ENCODE measurements at places on chromosomes 6 and 20. TPM values are rescaled to one million over a fixed set of nuclear protein-coding genes. Genes with fewer than 3 reads are reported as not detected.

GRCh38 chr6:109653264-109653663 lies 37.7 kb downstream of the AK9 start:
- no peak for DNase-seq

GRCh38 chr6:20331625-20332024 lies 70.1 kb upstream of the E2F3 start:
- no peak for DNase-seq

- DNase-seq: no peak
Measured at GRCh38 chr20:3901706-3902440, 12.7 kb downstream of the PANK2 start.

Gene RIPPLY2
- total RNA-seq: 0.66 TPM

GRCh38 chr20:50920997-50921396 lies 10.2 kb downstream of the ADNP start:
- DNase-seq: no peak

- no peak for DNase-seq
Measured at GRCh38 chr6:2881423-2881822, 21.7 kb downstream of the SERPINB9 start.

Gene ERVFRD-1
- not detected for total RNA-seq

Gene GSTA3
- not detected for total RNA-seq

- no peak for DNase-seq
Measured at GRCh38 chr6:35893246-35893645, 27.7 kb downstream of the SRPK1 start.

DNA sequence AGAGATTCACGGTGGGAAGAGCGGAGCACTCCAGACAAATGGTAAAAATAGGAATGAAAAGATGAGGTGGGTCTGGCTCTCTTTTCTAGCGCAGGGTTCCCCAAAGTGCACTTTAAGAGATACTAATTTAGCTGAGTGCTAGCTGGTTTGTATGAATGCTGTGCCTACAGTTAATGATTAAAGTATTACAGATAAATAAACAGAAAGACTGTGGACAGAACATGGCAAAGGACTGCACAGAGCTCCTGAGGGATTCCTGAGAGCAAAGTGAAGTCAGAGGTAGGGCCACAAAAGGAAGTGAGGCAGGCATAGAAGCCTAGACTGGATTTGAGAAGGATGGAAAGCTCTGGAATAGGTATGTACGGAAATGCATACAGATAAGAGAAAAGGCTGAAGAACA lies 114.5 kb downstream of the INSM1 start:
- no peak for DNase-seq

- no peak for DNase-seq
Measured at GRCh38 chr6:1893470-1894130, 283.9 kb downstream of the FOXC1 start.

DNA sequence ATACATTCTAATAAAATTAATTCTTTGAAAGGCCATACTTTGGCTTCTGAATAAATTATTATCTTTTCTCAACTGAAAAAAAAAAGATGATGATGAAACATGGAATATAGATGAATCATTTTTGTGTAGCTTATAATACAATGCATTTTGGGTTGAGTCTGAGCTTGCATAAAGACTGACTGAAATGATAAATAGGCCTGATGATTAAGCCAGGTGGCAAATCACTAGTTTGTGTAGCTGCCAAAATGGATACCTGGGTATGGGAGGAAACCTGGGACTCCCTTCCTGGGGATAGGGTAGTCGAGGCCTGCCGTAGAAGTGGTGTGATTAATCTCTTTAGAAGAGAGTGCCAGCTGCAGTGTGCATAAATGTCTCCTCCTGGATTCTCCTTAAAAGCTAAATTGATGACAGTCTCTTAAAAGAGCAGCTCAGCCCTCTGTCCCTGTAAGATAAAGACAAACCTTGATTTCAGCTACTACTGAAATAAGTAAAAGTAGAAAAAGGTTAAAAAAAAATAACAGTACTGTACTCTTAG lies 275.1 kb downstream of the GRIK2 start:
- DNase-seq: no peak

Gene SMIM29
- 13.9 TPM for total RNA-seq

- DNase-seq: no peak
Measured at GRCh38 chr6:11282245-11282644, 49.8 kb upstream of the NEDD9 start.

Gene SLC22A3
- not detected for total RNA-seq

DNA sequence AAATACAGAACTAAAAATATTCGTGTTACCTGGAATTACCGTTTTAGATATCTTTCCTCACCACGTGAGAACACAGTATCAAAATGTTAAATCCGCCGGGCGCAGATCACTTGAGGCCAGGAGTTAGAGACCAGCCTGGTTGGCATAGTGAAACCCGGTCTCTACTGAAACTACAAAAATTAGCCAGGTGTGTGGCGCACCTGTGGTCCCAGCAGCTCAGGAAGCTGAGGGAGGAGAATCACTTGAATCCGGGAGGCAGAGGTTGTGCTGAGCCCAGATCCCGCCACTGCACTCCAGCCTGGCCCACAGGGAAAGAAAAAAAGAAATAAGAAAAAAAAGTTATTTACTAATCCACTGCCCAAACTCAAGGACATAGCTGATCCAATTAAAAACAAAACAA lies 4.8 kb upstream of the DDX43 start:
- no peak for DNase-seq

DNA sequence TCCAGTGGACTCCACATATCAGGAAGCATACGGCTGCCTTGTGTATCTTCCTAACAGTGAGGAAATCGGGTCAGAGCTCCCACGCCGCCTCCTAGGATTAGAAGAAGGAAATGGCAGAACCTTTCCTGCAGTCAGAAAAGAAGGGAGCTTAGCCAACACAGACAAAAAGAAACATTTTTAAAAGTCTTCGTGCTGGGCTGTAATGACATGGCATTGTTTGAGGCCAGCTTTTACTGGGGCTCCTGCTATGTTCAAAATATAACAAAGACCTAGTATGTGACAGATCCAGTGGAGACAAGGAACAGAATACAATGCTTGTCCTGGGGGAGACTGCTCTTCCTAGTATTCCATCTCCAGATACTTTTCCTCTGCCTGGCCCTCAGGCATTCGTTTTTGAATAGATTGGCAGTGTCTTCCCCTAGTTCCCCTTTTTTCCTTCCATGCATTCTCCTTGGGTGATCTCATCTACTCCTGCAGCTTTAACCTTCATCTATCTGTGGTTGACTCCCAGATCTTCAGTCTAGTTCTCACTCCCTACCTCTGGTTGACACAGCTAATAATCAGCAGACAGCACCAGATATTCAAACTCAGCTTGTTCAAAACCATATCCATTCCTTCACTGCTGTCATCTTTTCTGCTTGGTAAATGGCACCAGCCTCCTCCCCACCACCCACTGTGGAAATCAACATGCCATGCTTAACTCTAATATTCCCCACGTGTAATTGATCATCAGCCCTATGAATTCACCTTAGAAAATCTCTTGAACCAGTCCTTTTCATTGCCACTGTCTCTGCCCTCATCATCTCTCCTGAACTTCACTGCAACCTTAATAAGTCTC lies 94.5 kb upstream of the VSTM2L start:
- DNase-seq: no peak

GRCh38 chr20:6115221-6115895 lies 7.5 kb downstream of the FERMT1 start:
- no peak for DNase-seq

Gene MAN1A1
- total RNA-seq: 3.3 TPM

Gene CCN6
- total RNA-seq: not detected

Gene FHL5
- not detected for total RNA-seq

Gene TBP
- 26.3 TPM for total RNA-seq

Gene HS3ST5
- 0.25 TPM for total RNA-seq

Gene ATG5
- total RNA-seq: 22.8 TPM

GRCh38 chr6:165662749-165663376 lies at the start of gene PDE10A:
Gene PDE10A (minus strand): TSS chr6:165663241. CDS start chr6:165662811, 430 bp downstream.
- peak; percentile 66 for DNase-seq

Gene TSPYL1
- 57.4 TPM for total RNA-seq
